ENCODE measurements at places on chromosomes 13 and 19.
A peak's percentile ranks its signal among the peaks of the same experiment; 100 is the strongest.

DNA sequence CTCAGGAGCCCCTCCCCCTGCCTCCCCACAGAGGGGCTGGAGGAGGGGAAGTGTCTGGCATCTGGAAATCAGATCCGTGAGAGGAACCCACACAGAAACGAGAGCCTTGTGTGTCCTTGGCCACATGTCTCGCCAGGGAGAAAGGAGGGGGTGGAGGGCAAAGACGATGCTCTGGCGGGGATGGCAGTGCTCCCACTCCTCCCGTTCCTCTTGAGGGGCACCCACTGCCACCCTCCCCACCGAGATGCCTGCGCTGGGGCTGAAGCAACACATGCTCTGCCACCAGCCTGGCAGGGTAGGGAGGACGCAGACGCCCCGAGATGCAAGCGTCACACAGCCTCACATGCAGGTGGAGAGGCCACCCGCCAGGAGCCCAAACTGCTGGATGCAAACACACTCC lies 2.8 kb downstream of the ADGRL1 start:
- DNase-seq, result no peak

DNA sequence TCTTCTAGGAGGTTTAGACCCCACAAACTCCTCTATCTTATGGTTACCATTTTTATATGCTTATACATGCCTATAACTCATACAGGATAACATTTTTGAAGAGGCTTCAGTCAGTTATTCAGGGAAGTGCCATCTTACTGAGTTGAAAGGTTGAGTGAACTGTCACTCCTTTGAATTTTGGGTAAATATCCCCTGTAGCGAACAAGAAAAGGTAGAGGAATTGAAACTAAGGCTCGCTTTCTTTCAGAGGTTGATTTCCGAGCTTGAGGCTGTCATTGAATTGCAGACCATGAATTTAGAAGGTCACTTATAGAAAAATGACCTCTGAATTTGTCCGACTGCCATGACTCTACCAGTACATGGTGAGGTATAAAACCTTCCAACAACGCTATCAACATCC lies 35.1 kb downstream of the MICU2 start:
- no peak for DNase-seq

DNA sequence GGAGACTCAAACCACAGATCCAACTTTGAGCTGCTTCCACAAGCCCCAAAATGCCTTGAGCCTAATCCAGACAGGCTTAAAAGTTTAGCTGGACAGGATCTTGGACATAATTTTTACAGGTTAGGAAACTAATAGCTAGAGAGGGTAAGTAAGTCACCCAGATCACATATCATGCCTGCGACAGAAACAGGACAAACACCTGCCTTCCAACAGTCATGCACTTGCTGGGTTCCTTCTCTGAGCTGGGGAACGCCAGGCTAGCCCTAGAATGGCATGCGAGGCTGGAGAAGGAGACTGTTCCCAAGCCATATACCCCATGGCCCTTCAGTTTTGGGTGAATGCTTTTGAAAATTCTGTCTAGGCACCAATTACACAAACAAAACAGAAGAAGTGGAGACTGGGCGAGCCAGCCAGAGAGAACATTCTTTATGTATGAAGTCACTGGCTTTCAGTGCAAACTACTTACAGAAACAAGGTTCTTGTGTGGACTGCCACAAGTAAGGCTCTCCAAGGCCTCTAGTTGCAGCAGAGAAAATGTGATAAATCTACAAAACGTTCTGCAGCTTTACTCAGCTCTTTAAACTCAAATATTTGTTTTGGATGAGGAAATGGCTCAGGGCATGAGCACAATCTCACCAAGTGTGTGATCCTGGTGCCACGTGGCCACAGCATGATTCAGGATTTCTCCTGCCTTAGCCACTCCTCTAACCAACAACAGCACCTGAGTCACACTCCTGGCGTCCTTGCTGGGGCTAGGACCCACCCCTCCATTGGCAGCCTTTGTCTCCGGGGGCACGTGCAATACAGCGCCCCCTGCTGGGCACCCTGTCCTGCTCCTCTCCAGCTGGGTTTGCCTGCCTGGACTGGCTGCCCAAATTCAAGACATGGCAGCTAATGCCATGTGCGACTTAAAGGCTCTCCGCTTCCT lies 73.4 kb upstream of the UBL3 start:
- DNase-seq, result peak; percentile 48

GRCh38 chr13:106561551-106562170 lies 6.3 kb downstream of the ARGLU1 start:
- peak; percentile 69 for DNase-seq

DNA sequence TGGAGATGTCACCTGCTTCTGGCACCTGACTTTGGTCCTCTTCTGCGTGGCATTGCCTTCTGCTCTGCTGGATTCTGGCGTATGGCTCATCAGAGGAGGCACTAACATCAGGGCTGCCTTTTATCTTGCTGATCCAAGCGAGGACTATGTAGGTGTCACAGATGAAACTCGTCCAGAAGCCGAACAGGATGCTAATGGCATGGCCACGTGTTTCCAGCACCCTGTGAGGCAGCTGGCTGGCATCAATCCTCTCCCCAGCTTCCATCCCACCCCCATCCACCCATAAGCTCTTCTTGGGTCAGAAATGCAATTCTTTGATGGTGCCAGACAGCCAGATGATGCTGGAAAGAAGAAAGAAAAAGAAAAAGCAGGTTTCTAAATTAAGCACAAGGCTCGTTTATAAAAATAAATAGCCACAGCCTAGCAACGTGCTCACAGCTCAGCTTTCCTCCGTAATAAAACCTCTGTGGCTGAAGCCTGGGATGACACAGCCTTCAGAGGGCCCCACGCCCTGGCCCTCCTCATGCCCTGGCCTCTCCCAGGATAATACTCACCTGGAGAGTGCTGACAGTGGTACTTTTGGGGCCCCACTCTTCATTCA lies 212.9 kb upstream of the SERP2 start:
- DNase-seq, result no peak

DNA sequence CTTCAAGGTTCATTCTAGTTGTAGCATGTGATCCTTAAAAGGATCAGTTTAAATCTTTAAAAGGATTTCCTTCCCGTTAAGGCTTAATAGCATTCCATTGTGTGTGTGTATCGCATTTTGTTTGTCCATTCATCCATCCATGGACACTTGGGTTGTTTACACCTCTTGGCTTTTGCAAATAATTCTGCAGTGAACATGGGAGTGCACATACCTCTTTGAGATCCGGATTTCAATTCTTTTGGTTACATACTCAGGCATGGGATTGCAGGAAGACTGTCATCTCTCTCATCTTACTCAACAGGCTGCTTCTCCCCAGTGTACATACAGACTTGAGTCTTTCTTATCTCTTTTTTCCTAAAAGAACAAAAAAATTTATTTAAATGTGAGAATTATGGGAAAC lies 1.2 kb downstream of the RNF113B start:
- DNase-seq, result no peak

DNA sequence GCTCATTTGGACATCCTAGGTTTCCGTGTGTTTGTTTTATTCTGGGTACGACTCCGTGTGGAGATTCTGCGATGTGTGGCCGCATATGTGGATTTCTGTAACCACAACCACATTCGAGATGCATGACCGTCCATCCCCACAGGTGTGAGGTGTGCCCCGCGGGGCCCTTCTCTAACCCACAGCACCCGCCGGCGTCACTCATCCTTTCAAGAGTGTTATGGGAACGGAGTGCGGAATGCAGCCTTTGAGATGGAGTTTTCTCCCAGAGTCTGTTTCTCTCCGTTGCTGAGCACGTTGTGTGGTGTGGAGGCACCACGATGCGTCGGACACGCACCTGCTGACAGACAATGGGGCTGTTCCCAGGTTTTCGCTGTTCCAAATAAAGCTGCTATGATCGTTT lies 40.0 kb downstream of the C13orf46 start:
- no peak for DNase-seq
